ENCODE measurements at places on chromosomes 3 and 15.
A peak's percentile ranks its signal among the peaks of the same experiment; 100 is the strongest.

- H3K4me1 ChIP-seq, result peaks cover 27% of the 10 kb centered on the region
- no peak overlapping the region for H3K4me3 ChIP-seq
- H3K36me3 ChIP-seq, result peaks cover 30% of the 10 kb centered on the region
- H3K27ac ChIP-seq, result no peak overlapping the region
- no peaks in the 10 kb centered on the region for H3K27me3 ChIP-seq
These were observed 733.7 kb upstream of the CFAP20DC start for GRCh38 chr3:59783468-59783988.

DNA sequence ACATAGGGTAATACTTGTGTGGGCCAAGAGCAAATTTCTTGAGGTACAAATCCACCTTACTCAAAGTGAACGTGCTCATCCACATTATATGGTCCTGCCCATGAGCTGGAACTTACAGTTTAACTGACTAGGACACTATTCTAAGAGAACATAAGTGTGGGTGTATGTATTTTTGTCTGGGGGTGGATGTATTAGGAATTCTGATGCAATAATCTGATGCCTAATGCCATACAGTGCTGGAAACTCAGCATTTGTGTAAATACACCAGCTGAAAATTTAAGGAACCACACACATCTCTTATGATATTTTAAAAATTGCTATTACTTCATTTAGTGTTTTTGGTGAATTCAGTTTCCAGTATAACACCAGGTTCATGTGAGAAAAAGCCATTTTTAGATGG is 1350.7 kb downstream of the ZPLD1 start:
- no peak overlapping the region for H3K4me3 ChIP-seq
- DNase-seq, result no peak
- no peaks in the 10 kb centered on the region for H3K27me3 ChIP-seq
- H3K27ac ChIP-seq, result no peak overlapping the region
- no peaks in the 10 kb centered on the region for H3K4me1 ChIP-seq
- H3K36me3 ChIP-seq, result no peaks in the 10 kb centered on the region

GRCh38 chr15:65512189-65512588 is 5.3 kb downstream of the DPP8 start:
- no peak for DNase-seq
- H3K4me1 ChIP-seq, result peaks cover 38% of the 10 kb centered on the region
- H3K4me3 ChIP-seq, result no peak overlapping the region
- no peaks in the 10 kb centered on the region for H3K27me3 ChIP-seq
- H3K36me3 ChIP-seq, result peaks cover 26% of the 10 kb centered on the region

DNA sequence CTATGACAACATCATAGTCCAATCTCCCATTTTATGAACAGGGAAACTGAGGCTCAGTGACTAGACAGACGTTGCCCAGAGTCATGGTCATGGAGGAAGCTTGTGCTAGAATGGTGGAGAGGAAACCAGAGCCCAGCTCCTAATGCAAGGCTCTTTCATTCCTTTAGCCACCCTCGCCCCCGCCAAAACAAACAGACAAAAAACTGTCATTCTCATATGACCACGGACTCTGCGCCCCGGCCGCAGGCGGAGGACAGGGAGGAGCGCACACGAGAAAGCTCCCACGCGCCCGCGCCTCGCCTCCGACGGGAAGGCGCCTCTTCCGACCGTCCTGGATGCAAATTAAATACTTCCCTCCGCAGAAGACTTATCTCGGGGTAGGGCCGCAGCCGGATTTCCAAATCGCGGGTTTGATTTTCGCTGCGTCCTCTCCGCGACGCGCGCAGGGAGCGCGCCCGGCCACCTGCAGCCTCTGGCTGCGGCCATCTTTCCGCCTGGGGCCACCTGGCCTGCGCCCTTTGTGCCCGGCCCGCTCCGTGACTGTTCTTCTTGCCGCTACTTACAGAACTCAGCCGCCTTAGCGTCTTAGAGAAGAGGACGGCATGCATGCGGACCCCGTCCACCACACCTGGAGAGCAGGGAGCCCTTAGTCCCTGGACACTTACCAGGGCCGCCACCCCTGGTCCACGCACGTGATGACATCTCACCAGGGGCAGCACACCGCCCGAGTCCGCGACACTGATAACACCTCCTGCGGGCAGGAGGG is 670 bp upstream of the ATP13A3 start:
- H3K4me1 ChIP-seq, result peaks cover 46% of the 10 kb centered on the region
- peak; percentile 67 for DNase-seq
- H3K4me3 ChIP-seq, result peak overlapping the region; percentile 84
- H3K27me3 ChIP-seq, result peaks cover 2% of the 10 kb centered on the region
- peak overlapping the region; percentile 83 for H3K27ac ChIP-seq
- peaks cover 49% of the 10 kb centered on the region for H3K36me3 ChIP-seq

DNA sequence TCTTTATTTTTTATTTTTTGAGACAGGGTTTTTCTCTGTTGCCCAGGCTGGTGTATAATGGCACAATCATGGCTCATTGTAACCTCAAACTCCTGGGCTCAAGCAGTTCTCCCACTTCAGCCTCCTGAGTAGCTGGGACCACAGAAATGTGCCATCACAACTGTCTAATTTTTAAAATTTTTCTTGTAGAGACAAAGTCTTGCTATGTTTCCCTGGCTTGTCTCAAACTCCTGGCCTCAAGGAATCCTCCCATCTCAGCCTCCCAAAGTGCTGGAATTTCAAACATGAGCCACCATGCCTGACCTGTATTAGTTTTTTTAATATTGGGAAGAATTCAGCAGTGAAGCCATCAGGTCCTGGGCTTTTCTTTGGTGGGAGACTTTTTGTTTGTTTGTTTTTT is 13.6 kb upstream of the CLDN11 start:
- H3K4me3 ChIP-seq, result no peak overlapping the region
- H3K27me3 ChIP-seq, result no peaks in the 10 kb centered on the region
- H3K27ac ChIP-seq, result no peak overlapping the region
- H3K36me3 ChIP-seq, result no peaks in the 10 kb centered on the region
- no peaks in the 10 kb centered on the region for H3K4me1 ChIP-seq

DNA sequence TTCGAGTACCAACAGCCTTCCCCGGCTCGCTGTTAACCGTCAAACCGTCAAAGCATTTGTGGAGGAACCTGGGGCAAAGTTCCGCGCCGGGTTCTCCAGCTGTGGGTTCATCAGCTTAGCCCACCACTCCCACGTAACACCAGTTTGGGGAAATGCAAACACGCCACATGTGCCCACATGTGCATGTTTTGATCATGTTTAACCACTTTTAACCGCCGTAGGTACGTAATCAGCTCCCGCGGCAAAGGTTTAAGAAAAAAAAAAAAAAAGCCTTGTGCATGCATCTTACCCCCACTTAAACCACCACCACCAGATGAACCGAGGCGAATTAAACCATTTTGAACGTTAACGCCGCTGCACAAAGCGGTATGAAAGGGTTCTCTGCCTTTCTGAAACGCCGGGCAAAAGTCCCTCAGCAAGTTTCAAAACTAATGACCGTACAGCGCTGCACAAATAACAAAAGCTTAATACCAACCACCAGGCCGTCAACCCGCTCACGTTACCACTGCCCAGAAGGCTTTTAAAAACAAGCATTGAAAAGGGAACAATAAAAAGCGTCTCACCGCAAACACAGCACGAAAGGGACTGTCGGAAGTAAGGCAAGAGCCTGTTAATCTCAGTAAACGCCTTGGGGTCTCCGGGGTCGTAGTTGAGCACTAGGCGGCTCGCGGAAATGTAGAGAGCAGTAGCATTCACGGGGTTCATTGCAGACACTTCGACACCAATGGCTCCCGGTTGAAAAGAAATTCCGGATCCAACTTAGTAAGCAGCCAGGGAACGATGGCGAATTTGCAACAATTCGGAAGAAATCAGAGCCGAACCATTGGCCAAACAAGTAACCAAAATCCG is 1.5 kb downstream of the MSL2 start:
- H3K36me3 ChIP-seq, result peaks cover 48% of the 10 kb centered on the region
- peak; percentile 80 for DNase-seq
- no peaks in the 10 kb centered on the region for H3K27me3 ChIP-seq
- peaks cover 43% of the 10 kb centered on the region for H3K4me1 ChIP-seq
- peak overlapping the region; percentile 100 for H3K4me3 ChIP-seq

DNA sequence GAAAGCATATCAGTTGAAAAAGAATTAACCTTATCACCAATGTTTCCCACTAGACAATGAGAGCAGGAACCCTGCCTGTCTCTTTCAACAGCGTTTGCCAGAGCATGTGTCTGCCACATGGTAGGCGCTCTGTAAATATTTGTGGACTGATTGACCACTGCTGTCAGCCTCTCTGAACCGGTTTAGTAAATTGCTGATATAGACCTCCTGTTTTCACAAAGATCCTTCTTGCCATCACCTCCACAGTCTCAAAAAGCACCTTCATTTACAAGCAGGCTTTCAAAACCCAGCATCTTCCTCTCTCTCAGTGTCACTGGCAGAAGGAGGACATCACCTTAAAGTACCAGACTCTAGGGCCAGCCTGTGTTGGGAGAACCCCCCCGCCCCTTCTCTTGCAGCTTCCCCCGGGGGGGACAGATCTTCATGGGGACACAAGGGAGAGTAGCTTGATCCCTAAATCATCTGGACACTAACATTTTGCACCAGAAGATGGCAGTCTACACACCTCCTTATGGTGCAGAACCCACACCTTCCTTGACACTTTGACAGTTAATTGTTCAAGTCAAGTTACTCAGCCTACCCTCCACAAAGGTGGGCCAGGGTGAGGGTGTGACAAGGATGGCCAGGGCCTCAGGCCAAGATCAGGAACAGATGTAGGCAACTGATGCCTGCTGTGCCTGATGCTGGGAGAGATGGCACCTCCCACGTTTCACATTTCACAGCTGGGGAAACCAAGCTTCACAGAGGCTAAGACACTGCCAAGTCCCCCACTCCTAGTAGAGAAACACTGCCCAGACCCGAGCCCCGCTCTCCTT is 37.8 kb upstream of the USP3 start:
- no peaks in the 10 kb centered on the region for H3K27me3 ChIP-seq
- H3K36me3 ChIP-seq, result no peaks in the 10 kb centered on the region
- H3K4me3 ChIP-seq, result no peak overlapping the region
- H3K4me1 ChIP-seq, result peaks cover 26% of the 10 kb centered on the region
- DNase-seq, result peak; percentile 62

DNA sequence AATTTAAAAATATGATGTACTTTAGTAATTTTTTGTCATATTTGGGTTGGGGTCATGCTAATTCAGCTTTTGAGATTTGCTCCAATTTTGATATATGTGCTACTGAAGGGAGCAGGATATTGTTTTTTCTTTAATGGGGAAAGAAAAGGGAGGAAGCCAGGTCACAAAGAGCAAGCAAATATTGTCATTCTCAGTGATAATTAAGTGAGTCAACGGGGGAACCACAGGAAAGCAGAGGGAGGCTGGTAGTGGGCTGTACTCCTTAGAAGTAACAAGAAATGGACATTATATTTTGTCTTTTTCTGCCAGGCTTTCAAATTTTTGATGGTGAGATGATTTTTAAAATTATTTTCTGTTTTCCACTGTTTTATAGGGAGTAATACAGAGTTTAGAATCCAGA is 45.6 kb upstream of the NMD3 start:
- peaks cover 4% of the 10 kb centered on the region for H3K27me3 ChIP-seq
- no peak overlapping the region for H3K27ac ChIP-seq
- H3K4me3 ChIP-seq, result no peak overlapping the region
- no peak for DNase-seq
- H3K36me3 ChIP-seq, result no peaks in the 10 kb centered on the region

- no peaks in the 10 kb centered on the region for H3K27me3 ChIP-seq
- H3K4me3 ChIP-seq, result no peak overlapping the region
- no peaks in the 10 kb centered on the region for H3K36me3 ChIP-seq
- peak overlapping the region; percentile 98 for H3K27ac ChIP-seq
These were observed 7.7 kb upstream of the PSTPIP1 start for GRCh38 chr15:76987276-76987675.

- peaks cover 36% of the 10 kb centered on the region for H3K36me3 ChIP-seq
- no peak for DNase-seq
- no peak overlapping the region for H3K4me3 ChIP-seq
These were observed 13.6 kb downstream of the CALML4 start for GRCh38 chr15:68191555-68191954.

GRCh38 chr15:93974804-93975481 is 256.4 kb upstream of the MCTP2 start:
- H3K4me1 ChIP-seq, result no peaks in the 10 kb centered on the region
- no peaks in the 10 kb centered on the region for H3K27me3 ChIP-seq
- DNase-seq, result no peak
- H3K27ac ChIP-seq, result no peak overlapping the region
- no peaks in the 10 kb centered on the region for H3K36me3 ChIP-seq

- H3K4me1 ChIP-seq, result no peaks in the 10 kb centered on the region
- H3K27me3 ChIP-seq, result no peaks in the 10 kb centered on the region
- no peak overlapping the region for H3K27ac ChIP-seq
- no peak overlapping the region for H3K4me3 ChIP-seq
These were observed 31.1 kb downstream of the DCLK3 start for GRCh38 chr3:36733162-36733696.

GRCh38 chr3:42746455-42747450 is 26.3 kb downstream of the CCDC13 start:
- H3K36me3 ChIP-seq, result no peaks in the 10 kb centered on the region
- H3K27ac ChIP-seq, result no peak overlapping the region
- no peak for DNase-seq
- H3K27me3 ChIP-seq, result no peaks in the 10 kb centered on the region

DNA sequence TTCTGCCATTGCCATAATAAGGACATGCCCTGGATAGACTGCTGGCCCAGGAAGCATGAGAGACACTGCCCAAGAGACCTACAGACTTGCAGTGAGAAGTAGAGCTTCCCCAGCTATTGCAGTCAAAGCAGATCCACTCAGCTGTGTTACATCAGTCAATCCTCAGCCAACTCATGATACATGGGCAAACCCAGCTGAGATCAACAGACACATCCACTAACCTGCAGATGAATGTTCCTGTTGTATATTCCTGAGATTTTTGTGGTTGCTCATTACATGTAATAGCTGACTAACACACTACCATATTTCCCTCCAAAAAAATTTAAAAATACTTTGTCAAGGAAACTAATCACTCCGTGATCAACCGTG is 68.6 kb downstream of the DCLK3 start:
- no peak for DNase-seq
- H3K4me1 ChIP-seq, result no peaks in the 10 kb centered on the region
- peaks cover 2% of the 10 kb centered on the region for H3K27me3 ChIP-seq
- H3K27ac ChIP-seq, result no peak overlapping the region

DNA sequence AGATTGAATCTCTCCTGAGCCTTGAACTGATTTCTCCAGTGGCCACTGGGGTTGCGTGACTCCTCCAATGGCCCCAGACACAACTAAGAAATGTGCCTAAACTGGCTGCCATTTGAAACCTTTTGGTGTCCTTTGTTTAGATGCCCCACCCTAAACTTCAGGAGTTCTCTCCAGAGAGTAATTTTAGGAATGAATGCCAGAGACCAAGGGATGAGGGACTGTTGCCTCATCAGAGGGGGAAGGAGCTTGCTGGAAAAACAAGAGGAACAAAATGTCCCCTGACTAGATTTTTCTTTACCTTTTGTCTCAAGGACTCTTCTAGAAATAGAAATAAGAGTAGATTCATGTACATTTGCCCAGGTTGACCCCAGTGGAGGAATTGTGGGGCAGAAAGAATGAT is 8.1 kb upstream of the ADPRH start:
- DNase-seq, result no peak
- H3K27ac ChIP-seq, result no peak overlapping the region
- H3K27me3 ChIP-seq, result peaks cover 8% of the 10 kb centered on the region
- no peak overlapping the region for H3K4me3 ChIP-seq
- H3K36me3 ChIP-seq, result no peaks in the 10 kb centered on the region
